ENCODE measurements at places on chromosomes 7 and 10.

DNA sequence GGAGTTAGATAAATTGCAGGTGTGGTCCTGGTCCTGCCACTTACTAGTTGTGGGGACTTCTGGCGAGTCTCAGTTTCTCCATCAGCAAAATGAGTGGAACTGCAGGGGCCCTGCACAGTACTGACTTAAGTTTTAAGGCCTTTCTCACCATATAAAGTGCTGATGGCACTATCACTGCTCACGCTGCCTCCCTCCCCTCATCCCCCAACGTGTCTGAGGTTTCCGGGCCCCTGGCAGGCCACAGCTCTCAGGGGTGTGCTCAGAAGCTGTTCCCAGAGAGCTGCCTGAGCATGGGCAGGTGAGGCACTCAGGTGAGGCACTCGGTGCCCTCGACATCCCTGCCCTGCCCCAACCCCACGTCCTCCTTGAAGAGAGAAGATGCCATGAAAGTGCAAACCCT is 74.2 kb downstream of the VOPP1 start:
- no peak for DNase-seq

GRCh38 chr10:102735065-102735562 is 8.6 kb upstream of the WBP1L start:
- no peak for DNase-seq

GRCh38 chr10:30058570-30059132 is 735 bp downstream of the JCAD start:
- DNase-seq, result no peak

- peak; percentile 32 for DNase-seq
These were observed 631 bp downstream of the HPS6 start for GRCh38 chr10:102065561-102066398.

DNA sequence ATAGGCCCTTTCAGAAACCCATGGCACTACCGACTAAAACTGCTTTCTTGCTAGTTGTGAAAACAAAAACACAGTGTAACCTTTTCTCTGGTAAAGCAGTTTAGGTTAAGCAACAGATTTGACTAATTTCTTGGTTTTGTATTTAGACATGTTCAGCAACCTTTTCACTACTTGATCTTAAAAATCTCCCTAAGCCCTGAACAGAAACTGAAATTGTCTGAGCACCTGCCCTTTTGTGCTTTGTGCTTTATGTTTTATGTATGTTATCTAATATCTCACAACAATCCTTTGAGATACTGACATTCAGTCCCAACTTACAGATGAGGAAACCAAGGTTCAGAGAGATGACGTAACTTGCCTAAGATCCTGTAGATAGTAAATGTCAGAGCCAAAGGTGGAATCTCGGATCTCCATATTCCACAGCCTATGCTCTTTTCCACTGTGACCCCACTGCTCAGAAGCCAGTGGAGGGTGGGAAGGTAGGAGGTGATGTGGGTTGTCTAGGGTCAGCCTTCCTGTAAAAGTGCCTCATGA is 146.6 kb downstream of the LCOR start:
- no peak for DNase-seq

DNA sequence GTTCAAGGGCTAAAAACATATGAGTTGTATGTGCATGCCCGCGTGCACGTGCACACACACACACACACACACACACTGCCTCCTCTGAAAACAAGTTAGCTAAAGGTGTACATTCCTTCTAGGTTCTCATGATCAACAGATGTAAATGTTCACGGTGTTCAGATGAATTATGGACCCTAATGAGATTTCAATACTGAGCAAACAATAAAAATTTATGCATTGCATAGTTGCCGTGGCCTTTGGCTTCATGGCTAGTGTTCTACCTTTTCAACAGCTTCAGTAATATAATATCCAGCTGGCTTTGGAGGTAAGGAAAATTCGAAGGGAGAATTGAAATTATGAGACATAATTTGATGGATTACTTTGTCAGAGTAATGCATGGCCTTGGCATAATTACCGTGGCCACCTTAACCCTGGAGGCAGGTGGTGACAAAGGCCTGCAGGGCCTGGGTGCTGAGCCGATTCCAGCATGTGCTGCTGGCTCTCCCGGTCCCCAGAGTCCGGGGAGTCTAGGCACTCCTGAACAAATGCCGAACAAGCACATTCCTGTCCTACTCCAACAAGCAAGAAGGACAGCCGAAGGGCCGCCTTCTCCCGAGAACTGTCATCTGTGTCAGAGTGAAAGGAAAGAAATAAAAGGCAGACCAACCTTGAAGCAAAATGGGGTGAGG is 166.6 kb upstream of the TCF7L2 start:
- no peak for DNase-seq

GRCh38 chr7:85708221-85708620 is 521.4 kb upstream of the SEMA3D start:
- DNase-seq, result no peak

GRCh38 chr7:112757337-112757736 is 32.9 kb downstream of the TMEM168 start:
- no peak for DNase-seq

DNA sequence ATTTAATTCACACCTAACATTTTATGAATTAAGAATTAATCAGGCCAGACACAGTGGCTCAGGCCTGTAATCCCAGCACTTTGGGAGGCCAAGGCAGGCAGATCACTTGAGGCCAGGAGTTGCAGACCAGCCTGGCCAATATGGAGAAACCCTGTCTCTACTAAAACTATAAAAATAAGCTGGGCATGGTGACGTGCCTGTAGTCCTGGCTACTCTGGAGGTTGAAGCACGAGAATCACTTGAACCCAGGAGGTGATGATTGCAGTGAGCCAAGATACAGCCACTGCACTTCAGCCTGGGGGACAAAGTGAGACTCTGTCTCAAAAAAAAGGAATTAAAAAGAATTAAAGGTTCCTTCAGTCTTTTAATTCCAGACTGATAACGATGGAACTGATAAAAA is 11.1 kb downstream of the LARP4B start:
- no peak for DNase-seq

DNA sequence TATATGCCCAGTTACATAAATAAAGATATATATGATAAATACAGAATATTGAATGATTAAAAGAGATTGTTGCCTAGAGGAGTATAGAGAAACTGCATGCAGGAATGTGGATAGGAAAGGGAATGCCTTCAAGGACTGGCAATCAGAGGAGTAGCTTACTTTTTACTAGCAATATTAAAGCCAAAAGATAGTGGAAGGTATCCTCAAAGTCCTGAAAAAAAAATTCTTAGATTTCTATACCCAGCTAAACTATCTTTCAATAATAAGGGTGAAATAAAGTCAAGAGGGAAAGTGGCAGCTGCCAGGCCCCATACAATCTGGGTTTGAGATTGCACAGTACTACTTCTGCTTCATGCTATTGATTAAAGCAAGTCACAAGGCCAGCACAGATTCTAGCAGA is 733.2 kb downstream of the GATA3 start:
- no peak for DNase-seq

DNA sequence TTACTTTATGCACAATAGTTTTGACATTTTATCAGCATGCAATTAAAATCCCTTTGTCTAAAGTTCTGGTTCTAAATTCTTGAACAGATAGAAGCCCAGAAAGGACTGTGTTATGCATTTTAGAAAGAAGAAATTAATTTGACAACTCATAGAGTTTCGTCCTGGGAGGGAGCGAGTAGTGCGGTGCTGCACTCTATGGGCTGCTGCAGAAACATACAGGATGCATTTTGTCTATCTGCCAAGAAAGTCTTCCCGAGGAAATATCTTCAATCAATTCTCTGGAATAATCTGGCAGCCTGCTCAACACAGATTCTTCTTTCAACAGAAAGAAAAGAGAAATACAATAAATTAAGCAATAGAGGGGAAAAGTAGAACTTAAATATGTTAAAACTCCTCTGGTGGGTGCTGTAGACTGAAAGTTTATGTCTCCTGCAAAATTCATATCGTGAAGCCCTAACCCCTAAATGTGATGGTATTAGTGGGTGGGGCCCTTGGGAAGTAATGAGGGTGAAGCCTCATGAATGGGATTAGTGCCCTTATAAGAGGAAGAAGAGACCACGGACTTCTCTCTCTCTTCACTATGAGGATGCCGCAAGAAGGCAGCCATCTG is 39.0 kb upstream of the IFRD1 start:
- DNase-seq, result peak; percentile 66

DNA sequence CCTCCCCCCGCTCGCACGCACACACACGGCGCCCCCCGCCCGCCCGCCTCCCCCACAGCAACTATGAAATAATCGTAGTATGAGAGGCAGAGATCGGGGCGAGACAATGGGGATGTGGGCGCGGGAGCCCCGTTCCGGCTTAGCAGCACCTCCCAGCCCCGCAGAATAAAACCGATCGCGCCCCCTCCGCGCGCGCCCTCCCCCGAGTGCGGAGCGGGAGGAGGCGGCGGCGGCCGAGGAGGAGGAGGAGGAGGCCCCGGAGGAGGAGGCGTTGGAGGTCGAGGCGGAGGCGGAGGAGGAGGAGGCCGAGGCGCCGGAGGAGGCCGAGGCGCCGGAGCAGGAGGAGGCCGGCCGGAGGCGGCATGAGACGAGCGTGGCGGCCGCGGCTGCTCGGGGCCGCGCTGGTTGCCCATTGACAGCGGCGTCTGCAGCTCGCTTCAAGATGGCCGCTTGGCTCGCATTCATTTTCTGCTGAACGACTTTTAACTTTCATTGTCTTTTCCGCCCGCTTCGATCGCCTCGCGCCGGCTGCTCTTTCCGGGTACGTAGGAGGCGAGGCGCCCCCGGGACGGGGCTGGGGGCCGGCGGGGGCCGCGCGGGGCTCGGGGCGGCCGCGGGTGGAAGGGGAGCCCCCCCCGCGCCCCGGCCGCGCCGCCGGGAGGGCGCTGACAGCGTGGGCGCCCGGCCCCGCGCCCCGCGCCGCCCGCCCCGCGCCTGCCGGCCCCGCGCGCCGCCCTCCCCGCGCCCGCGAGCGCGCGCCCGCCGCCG is 441 bp downstream of the BMI1 start:
- DNase-seq, result peak; percentile 81

DNA sequence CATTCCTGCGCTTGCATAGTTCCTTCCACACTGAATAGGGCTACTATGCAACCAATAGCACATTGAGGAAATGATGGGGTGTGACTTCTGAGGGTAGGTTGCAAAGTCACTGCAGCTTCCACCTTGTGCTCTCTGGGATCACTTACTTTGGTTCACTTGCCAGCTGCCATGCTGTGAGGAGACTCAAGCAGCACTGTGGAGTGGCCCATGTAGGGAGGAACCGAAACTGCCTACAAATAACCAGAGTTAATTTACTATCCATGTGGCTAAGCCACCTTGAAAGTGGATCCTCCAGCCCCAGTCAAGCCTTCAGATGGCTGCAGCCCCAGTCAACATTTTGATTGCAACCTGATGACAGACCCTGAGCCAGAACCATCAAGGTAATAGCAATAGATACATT is 64.3 kb downstream of the FAM204A start:
- DNase-seq, result no peak

DNA sequence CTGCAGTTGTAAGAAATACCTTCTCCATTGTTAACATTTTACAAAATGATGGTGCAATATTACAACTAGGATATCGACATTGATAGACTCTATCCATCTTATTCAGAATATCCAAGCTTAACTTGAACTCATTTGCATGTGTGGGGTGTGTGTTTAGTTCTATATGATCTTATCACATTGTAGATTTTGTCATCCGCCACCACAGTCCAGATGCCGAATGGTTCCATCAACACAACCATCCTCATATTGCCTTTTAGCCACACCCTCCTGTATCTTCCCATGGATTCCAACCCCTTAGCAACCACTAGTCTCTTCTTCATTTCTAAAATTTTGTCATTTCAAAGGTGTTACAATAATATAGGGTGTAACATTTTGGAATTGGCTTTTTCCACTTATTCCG is 452.9 kb upstream of the AKR1E2 start:
- DNase-seq, result no peak

DNA sequence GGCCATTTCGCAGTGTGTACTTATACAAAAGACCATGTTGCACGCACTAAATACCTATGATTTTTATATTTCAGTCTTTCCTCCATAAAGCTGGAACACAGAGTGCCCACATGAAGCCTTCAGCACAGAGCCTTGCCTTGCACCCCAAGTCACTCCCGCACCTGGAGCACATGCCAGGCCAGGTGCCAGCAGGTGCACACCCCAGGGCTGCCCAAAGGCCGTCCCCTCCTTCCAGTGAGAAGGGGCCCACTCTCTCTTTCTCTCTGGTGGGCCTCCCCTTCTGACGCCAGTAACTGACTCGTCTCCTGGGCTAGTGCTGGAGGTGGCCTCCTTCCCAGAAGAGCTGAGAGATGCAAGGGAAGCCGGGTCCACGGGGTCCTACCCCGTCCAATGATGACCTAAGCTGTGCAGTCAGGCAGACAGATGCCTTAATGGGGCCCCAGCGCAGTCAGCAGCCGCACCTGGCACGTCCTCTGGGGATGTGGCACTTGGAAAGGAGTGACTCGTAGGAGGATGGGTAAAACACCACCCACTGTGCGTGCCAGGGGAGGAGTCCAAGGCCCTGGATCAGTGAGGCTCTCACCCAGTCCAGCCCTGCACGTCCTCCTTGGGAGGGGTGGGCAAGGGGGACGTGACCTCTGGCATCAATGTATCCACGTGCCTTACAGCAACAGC is 17.7 kb upstream of the SHH start:
- no peak for DNase-seq

DNA sequence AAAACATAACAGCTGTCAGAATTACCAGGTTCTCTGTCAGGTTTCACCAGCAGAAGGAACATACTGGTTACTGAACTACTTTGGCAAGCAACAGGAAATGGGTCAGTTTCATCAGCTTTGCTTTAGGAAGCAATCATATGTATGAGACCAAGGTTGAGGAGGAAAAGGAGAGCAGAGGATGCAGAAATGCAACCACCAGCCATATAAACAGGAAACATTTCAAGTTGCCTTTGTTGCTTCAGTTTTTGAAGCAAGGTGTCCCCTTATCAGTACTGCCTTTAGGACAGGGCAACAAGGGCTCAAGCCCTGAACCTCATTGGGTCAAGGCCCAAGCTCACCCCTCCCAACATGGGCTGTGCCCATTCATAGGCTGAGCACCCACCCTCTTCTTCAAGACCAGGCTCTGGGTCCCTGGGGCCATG is 10.2 kb downstream of the HIPK2 start:
- DNase-seq, result peak; percentile 42

DNA sequence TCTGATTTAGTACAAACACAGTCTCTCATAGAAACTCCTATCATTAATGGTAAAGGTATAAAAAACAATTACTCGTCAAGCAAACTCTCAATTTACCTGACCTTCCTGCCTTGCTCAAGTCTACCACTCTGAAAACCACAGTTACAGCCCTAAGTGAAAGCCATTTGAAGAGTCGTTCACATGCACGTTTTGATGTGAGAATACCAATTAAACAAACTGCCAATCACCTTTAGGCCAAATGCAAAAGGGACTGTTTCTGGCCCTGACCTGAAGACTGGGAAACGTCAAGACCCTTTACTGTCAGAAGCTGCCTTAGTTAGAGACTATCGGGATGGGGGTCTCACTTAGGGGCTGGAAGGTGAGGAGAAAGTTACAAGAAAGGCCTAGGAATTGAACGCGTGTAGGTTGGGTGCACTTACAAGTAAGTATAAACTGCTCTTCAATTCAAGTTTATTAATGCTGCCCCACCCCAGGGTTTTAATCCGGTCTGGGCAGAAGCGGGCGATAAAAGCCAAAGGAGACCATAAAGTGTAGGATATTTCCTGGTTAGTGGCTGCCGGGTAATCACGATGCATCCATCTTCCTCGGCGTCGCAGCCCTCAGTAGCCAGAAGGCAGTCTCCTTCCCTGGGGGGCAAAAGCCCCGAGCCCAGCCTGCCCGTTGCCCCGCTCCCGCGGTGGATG is 935 bp downstream of the TM9SF3 start:
- no peak for DNase-seq
